Panc1 (cell line): ENCODE measurements at places on chromosomes 11 and 22. TPM values are rescaled to one million over a fixed set of nuclear protein-coding genes. Genes with fewer than 3 reads are reported as not detected.
A peak's percentile ranks its signal among the peaks of the same experiment; 100 is the strongest.

GRCh38 chr22:24871611-24872205, 65.7 kb downstream of the SGSM1 start:
- no peak for DNase-seq

- DNase-seq: no peak
Observed at GRCh38 chr22:39522567-39523300, 2.4 kb downstream of the ATF4 start.

GRCh38 chr11:68049509-68050370, 10.9 kb downstream of the TCIRG1 start:
- no peak for DNase-seq

- peak; percentile 12 for DNase-seq
Observed at GRCh38 chr22:29270475-29271271, 2.6 kb downstream of the EWSR1 start.

- DNase-seq: no peak
Observed at GRCh38 chr22:20591295-20591645, 83.9 kb downstream of the MED15 start.

DNA sequence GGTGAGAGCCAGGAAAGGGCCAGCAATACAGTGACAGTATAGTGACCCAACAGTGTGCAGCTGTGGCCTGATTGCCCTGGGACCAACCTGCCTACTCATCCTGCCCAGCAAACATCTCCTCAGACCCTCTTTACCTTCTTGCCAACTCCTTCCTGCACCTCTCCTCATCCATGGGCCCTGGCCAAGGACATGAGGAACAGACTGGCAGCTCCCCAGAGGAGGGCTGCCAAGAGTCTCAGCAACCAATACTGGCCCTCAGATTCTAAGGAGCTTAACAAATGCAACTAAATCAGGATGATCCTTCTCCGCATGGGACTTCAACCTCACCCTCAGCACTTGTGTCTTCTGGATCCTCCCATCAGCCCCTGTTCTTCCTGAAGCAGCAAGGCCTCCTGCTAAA, 77.0 kb downstream of the RPL27A start:
- no peak for DNase-seq

DNA sequence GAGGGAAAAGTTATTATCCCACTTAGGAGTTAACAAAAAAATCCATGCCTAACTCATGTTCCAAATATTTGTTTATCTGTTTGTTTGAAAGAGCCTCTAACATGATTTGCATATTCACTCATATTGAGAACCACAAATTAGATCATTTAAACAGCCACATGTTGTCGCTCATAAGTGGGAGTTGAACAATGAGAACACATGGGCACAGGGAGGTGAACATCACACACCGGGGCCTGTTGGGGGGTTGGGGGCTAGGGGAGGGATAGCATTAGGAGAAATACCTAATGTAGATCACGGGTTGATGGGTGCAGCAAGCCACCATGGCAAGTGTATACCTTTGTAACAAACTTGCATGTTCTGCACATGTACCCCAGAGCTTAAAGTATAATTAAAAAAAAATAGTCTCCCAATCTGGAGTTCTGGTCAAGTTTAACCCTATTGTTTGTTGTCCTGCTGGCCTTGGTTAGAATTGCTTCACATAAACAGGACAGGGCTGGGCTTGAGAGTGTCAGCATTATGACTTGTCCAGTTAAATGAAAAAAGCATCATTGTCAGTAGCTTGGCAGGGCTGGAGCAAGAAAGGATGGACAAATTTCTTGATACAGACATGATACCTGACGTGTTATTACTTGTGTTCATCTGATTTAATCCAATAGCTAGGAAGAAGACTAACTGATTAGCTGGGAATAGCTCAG, 57.8 kb upstream of the PSMA1 start:
- DNase-seq: no peak

- no peak for DNase-seq
Observed at GRCh38 chr22:49992921-49993648, 19.5 kb downstream of the IL17REL start.

GRCh38 chr11:75816561-75817239, 1.7 kb downstream of the UVRAG start:
- DNase-seq: no peak

DNA sequence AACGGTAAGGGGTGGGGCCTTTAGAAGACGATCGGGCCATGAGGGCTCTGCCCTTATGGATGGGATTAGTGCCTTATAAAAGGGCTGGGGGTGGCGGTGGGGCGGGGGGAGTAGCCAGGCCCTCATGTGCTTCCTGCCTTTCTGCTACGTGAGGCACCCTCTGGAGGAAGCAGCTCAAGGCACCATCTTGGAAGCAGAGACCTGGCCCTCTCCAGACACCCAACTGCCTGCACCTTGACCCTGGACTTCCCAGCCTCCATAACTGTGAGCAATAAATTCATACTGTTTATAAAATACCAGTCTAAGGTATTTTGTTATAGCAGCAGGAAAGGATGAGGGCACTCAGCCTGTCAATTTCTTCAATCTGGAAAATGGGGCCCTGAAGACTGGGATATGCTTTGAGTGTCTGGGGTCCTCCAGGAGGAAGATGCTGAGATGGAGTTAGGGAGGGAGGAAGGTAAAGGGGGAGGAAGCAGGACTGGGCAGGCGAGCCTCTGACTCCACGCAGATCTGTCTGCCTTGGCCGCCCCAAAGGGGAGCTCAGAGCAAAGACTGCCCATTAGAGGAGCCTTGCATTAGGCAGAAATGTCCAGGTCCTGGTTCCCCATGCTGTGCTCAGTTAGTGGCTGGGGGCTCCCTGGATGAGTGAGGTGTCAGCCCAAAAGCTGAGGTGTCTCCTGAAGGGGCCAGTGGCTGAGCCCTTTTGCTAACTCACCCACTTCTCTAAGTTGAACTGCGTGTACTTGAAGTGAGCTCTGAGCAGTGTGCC, 5.3 kb downstream of the CABP2 start:
- no peak for DNase-seq

DNA sequence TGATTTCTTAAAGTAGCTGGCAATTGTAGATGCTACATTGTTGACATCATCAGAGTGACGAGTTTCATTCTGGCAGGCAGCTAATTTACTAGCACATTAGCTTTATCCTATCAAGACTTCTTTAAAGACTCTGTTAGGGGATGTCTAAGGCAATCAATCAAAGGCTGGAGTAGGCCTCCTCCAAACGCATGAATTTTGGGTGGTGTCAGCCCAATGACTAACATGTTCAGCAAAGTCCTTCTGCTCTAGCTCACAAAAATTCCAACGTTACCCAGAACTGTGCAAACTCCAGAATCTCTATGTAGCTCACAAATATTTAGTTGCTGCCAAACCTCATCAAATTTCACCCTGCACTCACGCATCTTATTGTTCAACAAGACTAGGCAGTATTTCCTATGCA, 395.6 kb downstream of the DLG2 start:
- no peak for DNase-seq

DNA sequence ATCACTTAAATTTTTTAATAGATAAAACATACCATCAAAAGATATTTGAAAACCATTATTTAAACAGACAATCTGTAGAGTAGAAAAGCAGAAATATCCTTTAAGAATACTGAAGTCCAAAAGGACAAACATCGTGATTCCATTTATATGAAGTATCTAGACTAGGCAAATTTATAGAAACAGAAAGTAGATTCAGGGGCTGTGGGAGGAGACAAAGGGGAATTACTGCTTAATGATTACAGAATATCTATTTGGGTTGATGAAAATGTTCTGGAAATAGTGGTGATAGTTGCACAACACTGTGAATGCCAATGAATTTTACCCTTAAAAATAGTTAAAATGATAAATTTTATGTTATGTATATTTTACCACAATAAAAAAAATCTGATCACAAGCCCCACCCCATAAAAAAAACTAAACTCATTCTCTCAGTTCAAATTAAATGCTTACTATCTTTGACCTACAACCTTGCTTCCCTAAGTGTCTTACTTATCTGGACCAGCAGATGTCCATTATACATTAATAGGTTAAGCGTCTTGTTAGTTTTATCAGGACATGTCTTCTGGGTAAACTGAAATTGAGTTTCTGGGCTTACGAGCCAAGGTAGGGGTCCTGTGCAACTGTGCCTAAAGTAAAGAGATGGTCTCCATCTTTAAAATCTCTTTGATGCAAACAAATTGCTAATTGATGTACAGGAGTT, 86.3 kb downstream of the FCHSD2 start:
- DNase-seq: no peak

DNA sequence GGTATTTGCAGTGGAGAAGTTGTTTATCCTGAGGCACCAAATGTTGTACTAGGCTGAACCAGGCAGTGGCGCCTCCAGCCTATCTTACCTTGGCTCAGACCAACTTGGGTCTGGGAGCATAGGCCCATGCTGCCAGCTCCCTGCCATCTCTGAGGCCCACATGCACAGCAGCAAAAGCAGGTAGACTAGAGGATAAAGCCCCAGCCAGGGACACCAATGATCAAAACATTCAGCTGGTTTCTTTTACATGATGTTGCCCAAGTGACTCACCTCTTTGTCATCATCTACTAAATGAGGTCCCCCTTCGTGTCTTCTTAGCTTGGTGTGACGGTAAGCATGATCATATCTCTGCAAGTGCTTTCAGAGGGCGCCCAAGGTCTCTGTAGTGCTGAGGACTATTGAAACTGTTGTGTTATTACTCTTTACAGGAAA, 112.1 kb upstream of the DRD2 start:
- DNase-seq: no peak

GRCh38 chr11:133172349-133172748, 360.0 kb downstream of the OPCML start:
- DNase-seq: no peak

- DNase-seq: no peak
Observed at GRCh38 chr11:108805030-108805429, 140.2 kb downstream of the DDX10 start.

GRCh38 chr22:36350751-36351594, 36.8 kb downstream of the MYH9 start:
- DNase-seq: no peak

GRCh38 chr11:113684496-113684895, 21.6 kb downstream of the TMPRSS5 start:
- no peak for DNase-seq

DNA sequence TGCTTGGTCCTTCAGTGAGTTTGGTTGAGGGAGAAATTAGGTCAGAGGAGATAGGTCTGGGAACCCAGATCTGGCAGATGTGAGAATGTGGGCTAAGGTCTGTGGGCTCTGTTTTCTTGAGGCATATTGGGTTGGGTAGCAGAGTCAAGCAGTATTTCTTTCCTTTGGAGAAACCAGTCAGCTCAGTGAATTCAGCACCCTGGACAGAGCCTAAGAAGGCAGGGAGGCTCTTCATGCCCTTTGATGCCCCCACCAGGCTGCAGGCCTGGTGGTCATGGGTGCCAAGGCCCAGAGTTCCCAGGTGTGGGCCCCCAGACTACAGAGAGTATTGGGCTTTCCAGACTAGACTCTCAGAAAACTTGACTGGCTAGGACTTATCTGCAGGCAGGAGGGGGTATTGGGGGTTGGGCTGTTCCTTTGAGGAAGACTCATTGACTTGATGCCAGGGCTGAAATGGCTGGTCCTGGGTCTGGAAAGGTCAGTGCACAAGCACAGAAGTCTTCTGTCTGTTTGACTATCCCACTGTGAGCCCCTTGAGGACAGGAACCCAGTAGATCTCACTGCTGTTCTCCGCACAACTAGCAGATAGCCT, 45.3 kb upstream of the NECTIN1 start:
- no peak for DNase-seq

GRCh38 chr22:46661221-46661851, 41.1 kb downstream of the GRAMD4 start:
- no peak for DNase-seq

- DNase-seq: no peak
Observed at GRCh38 chr11:4433856-4434255, 15.2 kb upstream of the OR52K2 start.

DNA sequence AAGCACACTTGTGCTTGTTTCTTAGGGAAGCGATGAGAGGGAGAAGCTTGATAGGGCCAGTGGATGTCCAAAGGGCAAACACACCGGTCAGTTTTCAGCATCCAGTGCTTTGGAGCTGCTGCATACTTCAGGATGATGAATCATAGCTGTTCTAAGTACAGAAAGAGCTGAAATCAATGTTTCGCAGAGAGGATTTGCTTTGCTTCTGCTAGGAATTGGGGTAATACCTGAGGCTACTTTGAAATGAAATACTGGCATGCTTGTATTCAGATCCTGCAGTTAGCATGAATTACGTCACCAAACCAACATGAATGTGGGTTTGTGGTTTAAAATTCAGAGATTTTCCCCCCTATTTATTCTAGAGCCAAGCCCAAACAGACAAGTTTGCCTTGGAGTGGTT, 41.7 kb upstream of the SC5D start:
- no peak for DNase-seq

DNA sequence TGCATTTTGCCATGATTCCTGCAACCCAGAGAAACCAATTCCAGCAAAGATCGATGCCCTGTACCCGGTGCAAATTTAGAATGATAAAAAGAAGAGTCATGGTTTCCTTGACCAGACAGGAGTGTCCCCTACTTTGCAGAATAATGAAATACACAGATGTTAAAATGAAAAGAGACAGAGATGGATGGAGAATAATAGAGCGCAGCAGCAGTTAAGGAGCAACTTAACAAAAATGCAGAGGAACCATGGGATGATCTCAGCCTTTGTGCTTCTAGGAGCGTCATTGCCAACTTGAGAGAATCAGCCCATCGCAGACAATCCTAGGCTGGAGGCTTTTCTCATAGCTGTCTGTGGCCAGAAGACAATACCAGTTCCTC, 127.1 kb downstream of the LDLRAD3 start:
- no peak for DNase-seq

DNA sequence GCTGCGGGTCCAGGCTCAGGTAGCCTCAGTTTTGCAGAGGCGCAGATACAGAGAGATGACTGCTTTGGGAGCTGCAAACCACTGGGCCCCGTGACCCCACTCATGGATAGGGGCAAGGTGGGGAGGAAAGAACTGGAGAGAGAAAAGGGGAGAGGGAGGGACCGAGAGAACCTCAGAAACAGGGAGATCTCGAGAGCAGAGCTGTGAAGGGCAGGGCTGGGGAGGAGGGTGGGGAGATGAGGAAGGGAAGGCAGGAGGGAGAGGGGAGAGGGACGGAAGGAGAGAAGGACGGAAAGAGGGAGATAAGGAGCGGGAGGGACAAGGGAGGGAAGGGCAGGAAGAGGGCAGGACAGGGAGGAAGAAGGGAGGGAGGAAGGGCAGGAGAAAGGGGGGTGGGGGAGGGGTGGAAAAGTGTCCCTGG, 46.3 kb downstream of the IGLL1 start:
- DNase-seq: no peak

PNPLA5 gene
- not detected for total RNA-seq

TRIM49D1 gene
- total RNA-seq: not detected

TRIM77 gene
- not detected for total RNA-seq

KCNK4 gene
- 1.1 TPM for total RNA-seq

MRPL21 gene
- total RNA-seq: 94.9 TPM

BARX2 gene
- total RNA-seq: 3.9 TPM

OR4C45 gene
- not detected for total RNA-seq

GLB1L2 gene
- total RNA-seq: 10.4 TPM
